ENCODE measurements at places on chromosomes 3 and 15. TPM values are rescaled to one million over a fixed set of nuclear protein-coding genes. Genes with fewer than 3 reads are reported as not detected.

LRRC28 gene
- total RNA-seq = 30.5 TPM

CFAP100 gene
- not detected for total RNA-seq

EAF1 gene
- 30.5 TPM for total RNA-seq

REC114 gene
- total RNA-seq = not detected

ACTRT3 gene
- 0.24 TPM for total RNA-seq

DLEC1 gene
- not detected for total RNA-seq

SUSD5 gene
- total RNA-seq = 3.0 TPM

POLQ gene
- total RNA-seq = 5.6 TPM

All from SK-MEL-5 (cell line).